ENCODE measurements at places on chromosomes 2 and 18.

DNA sequence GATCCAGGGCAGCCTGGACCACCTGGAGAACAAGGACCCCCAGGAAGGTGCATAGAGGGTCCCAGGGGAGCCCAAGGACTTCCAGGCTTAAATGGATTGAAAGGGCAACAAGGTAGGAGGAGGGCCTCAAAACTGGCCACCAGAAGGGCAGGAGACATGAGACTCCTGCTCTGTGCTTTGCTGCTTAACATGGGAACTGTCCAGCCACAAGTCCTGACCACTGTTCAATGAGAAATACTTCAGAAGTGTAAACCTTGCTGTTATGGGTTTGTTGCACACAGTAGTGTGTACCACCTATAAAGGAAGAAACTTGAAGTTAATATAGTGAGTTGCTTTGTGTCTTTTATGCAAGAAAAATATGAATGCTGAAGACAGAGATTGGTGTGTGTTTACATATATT lies 44.2 kb upstream of the MFF start:
- DNase-seq: no peak

DNA sequence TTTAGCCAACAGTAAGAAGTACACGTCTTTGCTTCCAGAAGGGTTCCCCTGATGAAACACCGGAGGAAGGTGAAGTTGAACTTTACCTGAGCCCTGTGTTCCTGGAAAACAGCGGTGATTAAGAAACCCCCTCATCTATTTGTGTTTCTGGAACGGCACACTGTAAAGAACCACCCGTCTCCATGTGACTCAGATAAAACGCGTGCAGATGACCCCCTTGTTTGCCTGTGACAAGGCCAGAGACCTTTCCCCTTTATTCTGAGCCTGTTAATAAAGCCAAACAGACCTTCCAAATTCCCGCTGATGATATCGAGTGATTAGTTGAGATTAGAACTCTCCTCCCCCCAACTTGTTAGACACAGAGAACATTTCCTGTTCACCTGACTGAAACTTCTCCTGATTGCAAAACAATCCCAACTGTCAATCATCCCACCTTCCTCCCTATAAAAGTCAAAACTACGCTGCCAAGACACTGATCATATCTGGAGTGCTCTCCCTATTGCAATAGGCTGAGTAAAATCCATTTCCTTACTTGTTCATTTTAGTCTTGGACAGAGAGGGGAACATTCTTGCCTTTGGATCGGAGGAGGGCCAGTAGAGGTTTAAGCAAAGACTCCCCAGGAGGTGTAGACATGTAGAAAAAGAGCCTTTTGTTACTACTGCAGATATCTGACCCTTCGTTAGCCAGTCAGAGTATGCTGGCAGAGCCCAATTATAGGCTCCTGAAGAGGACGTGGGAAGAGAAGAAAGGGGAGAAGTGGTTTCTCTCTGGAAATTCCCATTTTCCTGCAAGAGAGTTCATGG lies 914 bp upstream of the IWS1 start:
- DNase-seq: no peak

DNA sequence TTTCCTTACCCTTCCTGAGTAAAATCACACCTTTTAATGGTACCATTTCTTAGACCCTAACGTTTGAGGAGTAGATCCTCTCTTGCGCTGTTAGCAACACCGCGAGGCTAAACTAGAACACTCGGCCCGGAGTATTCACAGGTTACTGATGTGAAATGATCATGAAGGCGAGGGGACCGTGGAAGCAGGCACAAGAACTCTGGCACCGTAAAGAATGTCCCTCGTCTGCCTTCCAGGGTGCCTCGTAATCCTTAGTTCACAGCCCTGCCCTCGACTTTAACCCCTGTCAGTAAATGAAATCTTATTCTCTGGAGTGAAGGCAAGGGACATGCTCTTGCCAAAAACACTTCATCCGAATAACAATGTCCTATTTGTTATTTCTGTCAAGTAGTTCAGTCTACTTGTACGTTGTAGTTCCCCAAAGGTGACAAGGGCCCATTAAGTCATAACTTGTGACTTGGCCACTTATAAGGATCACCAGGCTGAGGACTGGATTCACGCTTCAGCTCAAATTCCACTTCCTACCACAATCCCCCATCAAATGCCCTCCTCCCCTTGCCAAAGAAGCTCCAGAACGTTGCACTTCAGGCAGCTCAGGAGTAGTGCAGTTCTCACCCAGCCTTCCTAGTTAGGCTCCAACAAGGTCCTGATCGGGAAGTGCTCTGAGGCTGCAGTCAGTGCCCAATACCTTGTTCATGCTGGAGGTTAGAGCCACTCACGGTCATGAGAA lies 43.3 kb upstream of the ITM2C start:
- no peak for DNase-seq

DNA sequence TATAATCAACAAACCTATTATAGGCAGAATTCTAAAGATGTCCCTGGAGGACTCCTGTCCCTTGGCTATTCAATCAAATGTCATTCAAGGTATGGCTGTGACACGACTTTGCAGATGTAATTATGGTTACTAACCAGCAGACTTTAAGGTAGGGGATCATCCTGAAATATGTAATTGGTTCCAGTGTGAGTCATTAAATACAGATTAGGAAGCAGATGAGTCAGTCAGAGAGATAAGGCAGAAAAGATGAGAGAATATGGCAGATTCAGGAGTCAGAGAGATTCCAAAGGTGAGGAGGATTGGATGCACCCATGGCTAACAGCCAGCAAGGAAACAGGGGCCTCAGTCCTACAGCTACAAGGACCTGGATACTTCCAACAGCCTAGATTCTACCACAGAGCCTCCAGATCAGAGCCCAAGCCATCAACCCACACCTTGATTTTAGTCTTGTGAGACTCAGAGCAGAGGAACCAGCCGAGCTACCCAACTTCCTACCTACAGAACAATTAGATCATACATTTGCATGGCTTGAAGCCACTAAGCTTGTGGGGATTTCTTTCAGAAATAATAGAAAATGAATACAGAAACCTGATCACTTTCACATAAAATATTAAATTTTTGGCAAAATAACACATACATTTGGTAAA lies 11.2 kb upstream of the PROM2 start:
- no peak for DNase-seq

DNA sequence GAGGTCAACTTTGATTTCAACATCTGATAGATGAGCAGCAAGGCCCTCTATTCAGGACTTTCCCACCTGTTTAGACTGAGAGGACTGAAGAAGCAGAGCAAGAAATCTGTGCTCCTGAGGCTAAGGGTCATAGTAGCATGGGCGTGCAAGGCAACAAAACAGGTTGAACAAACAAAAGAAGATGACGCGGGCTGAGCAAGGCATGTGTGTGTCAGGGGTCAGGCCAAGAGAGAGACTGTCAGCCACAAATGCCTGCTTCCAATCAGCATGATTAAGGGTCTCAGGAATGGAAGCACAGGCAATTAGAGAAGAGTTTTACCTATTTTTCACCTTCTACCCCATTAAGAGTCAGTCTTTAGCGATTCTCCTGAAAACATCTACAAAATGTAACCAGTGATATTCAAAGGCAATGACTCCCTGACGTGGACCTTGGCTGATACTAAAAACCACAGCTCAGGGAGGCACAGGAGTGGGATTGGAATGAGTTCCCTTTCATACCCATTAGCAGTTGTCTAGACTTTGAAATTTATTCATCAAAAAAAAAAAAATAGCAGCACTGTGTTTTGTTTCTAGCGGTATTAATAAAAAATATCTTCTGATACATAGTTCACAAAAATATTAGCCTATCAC lies 81.9 kb downstream of the DYNAP start:
- no peak for DNase-seq

GRCh38 chr2:23513872-23514793 lies 129.2 kb downstream of the KLHL29 start:
- no peak for DNase-seq

GRCh38 chr2:11582862-11583752 lies 49.3 kb downstream of the GREB1 start:
- peak; percentile 81 for DNase-seq

DNA sequence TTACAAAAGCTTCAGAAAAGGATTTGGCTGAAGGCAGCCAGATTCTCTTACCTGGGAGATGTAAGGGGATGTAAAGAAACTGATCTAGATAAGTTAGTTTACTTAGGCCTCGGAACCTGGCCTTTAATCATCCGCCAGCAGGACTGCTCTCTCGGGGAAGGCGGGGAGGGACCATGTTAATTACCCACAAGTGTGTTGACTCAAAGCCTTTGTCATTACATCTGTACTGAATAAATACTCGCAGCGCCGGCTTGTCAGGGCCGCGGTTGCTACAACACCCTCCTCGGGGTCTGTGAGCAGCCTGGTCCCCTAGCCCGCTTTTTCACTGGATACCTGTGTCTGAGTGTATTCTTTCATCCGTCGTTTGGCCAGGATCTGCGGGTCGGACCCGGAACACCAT lies 6.7 kb downstream of the CHMP3 start:
- DNase-seq: no peak

DNA sequence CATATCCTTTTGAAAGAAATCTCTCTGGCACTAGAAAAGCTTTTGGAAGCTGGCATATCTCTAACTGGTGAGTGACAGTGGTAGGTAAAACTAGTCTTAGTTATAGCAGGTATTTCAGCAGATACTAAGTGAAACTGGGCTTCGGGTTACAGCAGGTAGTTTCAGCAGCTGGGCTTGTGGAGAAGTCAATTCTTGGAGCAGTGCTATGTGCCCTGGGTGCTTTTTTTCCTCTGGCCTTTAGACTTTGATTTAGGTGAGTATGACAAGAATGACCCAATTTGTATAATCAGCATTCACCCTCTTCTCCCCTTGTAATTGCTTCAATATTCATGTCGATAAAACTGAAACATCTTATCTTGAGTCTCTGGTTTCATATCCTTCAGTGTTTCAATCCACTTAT lies 123.1 kb downstream of the KYNU start:
- no peak for DNase-seq

- DNase-seq: no peak
Observed at GRCh38 chr2:232029346-232029745, 67.8 kb downstream of the DIS3L2 start.

GRCh38 chr2:109433926-109434325 lies 179.8 kb downstream of the SEPTIN10 start:
- no peak for DNase-seq

DNA sequence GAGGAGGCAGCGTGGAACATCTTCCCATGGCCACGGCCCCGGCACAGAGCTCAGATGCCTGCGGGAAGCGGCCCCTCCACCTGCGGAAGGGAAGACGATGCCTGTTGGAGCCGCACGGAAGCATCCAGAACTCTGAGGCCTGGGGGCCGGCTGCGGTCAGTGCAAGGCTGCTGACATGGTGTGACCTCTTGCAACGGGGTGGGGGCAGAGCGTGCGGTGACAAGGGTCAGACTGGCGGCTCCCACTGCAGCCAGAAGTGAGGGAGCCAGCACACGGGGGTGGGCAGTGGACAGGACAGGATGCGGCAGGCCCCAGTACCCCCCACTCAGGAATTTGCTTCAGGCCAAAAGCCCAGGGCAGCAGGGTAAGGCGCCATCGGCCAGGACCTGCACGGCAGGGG lies 48.8 kb downstream of the SLC66A2 start:
- DNase-seq: no peak

GRCh38 chr2:62348700-62349099 lies 152.8 kb downstream of the B3GNT2 start:
- DNase-seq: no peak

DNA sequence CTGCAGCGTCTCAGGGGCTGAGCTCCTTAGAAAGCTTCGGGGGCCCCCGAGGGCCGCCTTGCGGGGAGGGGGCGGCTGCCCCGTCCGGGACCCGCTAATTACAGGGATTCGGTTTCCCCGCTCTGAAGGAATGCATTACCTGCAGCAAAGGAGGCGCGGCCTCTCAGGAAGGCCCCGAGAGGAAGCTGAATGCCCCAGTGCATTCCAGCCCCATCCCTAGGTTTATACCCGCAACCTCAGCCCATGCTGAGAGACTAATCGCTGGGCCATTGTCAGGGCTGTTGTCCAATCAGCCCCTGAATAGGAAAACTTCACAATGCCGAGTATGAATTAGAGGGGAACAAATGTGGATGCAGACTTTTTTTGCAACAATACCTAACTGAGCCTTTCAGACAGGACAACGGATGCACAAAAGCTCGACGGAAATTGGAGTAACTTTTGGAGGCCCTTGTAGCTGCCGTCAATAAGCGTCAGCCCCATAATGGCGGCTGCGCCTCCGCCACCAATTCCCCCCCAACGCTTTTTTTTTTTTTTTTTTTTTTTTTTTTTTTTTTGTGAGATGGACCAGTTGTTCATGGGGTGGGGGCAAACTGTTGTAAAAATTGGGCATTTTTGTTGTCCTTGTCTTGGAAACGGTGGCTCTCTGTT lies 138.6 kb upstream of the SIX3 start:
- DNase-seq: no peak

DNA sequence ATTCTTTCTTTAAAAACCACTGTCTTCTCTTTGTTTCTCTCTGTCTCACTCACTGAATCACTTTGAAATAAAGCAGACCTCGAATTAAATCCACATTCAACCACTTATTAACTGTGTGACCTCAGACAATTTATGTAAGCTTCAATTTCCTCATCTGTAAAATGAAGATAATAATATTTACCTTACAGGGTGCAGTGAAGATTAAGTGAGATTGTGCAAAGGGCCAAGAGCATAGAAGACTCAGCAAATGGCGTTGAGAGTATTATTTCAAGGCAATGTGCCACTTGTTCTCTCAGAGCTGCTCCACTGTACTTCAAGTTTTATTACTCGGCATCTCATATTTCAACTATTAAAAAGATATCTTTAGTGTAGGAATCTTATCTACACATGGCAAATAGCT lies 454.2 kb upstream of the HNRNPA3 start:
- no peak for DNase-seq

DNA sequence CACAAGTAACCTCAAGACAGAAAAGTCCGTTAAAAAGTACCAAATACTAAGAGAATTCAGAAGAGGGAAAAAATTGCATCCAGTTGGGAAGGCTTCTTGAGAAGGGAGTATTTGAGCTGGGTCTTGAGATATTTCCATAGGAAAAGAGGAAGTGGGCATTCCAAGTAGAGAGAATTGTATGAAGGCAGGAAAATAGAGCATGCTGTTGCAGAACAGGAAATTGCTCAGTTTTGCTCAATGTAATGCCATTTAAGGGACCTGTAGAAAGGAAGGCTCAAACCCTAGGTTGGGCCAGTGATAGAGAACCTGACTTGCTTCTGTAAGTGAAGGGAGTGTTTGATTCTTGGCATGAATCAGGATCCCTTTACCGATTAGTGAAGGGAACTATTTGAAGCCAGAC lies 1.0 kb upstream of the ZC3H8 start:
- DNase-seq: no peak

GRCh38 chr2:121260370-121261154 lies 24.4 kb downstream of the TFCP2L1 start:
- DNase-seq: peak; percentile 59

- DNase-seq: no peak
Observed at GRCh38 chr2:72028351-72028995, 119.2 kb downstream of the CYP26B1 start.

DNA sequence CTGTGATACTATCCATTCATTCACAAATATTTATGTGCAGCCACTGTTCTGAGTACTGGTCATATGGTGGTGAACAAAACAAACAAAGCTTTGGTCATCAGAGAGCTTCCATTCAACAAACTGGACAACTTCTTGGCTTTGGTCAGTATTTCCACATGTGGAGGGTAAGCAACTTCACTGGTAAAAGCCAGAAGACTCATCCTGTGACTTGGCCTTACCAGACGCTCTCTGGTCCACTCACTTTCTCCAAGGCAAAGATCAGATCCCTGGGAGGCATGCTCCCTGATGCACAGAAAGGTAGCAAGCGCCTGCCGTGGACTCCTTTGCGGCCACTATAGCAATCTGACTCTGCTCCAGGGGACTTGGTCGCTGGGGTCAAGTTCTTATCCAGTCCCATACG lies 179.5 kb downstream of the EN1 start:
- no peak for DNase-seq

GRCh38 chr2:17646838-17647701 lies 106.5 kb downstream of the SMC6 start:
- no peak for DNase-seq
